ENCODE measurements at places on chromosomes 7 and 10.

GRCh38 chr7:108254259-108254658 is 124.1 kb upstream of the LAMB4 start:
- DNase-seq, result no peak

DNA sequence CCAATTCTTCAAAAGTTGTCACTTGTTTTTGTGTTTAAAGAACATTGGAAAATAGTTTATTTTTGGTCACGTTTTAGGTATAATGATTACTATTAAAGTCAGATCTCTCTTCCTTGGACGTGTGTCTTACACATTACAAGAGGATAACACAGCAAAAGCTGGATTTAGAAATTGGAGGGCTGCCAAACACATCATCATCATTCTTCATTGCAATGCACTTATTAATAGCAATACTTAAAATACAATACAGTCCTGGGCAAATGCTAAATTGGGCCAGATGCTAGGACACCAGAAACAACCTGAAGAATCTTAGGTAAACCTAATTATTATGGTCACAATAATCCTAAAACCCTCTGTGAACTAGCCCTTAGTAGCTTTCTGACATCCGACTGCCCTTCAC is 303.6 kb downstream of the DGKB start:
- no peak for DNase-seq

DNA sequence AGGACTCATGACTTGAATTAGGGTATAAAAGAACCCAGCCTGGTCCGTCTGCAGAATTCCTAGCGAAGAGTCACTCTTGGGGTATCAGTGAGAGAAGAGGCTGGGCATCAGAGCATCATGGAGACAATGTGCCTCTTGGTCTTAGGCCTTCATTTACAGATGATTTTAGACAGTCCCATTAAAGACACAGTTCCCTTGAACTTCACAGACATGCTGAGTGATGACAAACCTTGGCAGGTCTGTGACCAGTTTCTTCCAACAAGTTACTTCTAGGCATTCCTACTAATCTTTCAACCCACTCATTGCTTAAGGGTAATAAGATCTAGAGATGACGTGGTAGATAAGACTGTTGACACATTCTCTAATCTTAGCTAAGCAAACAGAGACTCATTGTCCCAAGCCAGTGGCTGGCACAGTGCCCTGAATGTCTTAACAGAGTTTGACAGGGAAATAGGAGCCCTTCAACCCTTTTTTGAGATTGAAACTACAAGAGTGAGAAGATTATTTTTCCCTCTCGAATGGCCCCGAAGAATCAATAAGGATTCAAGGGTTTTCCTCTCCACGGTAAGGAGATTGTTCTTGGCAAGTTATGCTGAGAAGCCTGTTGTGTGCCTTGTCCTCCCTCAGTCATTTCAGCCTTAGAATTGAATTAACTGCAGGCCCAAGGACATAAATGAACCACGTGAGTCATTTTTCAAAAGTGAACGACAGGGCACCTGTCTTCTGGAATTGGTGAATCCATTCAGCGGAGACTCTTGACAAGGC is 281.1 kb downstream of the CCDC3 start:
- DNase-seq, result no peak

DNA sequence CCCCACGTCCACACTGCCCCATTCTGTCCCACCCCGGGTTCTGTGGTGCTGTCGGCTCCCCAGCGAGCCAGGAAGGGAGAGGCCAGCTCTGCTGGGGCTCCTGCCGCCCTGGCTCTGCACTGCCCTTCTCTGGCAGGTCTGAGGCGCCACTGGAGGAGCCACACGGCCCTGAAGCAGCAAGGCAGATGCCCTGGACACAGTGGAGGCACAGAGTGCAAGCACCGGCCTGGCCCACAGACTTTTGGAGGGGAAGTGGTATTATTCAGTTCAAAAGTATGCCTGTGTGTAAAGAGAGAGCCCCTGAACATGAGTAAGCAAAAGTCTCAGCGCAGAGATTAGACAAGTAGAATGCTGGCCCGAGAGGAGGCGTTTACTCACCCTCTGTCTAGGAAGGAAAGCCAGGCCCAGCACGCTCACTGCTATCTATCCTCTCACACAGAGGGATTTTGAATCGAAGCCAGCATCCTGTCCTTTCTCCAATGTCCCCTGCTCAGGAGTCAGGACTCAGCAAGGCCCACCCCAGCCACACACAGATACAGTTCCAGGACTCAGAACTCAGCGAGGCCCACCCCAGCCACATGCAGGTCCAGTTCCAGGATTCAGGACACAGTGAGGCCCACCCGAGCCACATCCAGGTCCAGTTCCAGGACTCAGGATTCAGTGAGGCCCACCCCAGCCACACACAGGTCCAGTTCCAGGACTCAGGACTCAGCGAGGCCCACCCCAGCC is 115.0 kb downstream of the EGFR start:
- no peak for DNase-seq

DNA sequence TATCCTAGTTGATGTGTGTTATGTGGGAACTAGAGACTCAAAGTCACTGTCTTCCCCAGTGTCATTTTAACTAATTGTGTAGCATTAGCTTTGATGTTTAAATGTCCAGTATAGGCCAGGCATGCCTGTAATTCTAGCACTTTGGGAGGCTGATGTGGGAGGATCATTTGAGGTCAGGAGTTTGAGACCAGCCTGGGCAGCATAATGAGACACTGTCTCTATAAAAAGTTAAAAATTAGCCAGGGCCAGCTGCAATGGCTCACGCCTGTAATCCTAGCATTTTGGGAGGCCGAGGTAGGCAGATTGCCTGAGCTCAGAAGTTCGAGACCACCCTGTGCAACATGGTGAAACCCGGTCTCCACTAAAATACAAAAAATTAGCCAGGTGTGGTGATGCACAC is 24.4 kb downstream of the DDX50 start:
- no peak for DNase-seq

- DNase-seq, result peak; percentile 42
Measured at GRCh38 chr7:27901028-27901760, 161.2 kb downstream of the TAX1BP1 start.

GRCh38 chr7:79709574-79710409 is 256.3 kb upstream of the MAGI2 start:
- no peak for DNase-seq

GRCh38 chr7:11573128-11573750 is 258.8 kb downstream of the THSD7A start:
- no peak for DNase-seq

DNA sequence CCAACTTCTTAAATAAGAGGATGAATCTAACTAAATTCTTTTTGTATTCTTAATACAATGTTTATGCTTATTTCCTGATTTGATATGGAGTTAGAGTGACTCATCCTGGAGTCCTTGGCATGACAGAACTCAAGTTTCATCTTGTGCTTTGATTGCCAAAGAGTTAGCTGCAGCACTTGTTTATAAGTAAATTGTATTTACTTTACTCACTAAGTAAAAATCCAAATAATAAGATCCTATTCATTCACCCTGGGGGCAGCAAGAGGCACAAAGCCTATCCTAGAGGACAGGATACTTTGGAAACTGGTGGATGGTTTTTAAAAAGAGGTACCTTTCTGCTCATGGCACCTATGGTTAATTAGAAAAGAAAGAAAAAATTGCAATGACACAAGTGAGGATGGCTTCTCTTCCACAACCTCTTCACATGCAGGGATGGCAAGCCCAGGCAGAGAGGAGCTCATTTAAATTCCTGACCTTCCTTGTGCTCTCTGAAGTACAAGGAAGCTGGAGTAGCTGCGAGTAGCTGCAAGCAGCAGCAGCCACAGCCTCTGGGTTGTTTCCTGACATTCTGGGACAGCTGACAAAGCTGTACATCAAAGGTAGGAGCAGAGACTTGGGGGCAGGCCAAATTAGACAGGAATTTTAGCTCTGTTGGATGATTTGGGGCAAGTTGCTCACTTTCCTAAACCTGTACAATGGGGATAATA is 28.5 kb upstream of the CROT start:
- no peak for DNase-seq

GRCh38 chr10:117342641-117343040 is 32.6 kb downstream of the PDZD8 start:
- DNase-seq, result no peak

Measured in GM18507 (cell line).